ENCODE measurements at places on chromosomes 6 and 20.
A peak's percentile ranks its signal among the peaks of the same experiment; 100 is the strongest.

GRCh38 chr6:26249957-26250697 is 114.9 kb upstream of the BTN3A2 start:
- no peak for DNase-seq

DNA sequence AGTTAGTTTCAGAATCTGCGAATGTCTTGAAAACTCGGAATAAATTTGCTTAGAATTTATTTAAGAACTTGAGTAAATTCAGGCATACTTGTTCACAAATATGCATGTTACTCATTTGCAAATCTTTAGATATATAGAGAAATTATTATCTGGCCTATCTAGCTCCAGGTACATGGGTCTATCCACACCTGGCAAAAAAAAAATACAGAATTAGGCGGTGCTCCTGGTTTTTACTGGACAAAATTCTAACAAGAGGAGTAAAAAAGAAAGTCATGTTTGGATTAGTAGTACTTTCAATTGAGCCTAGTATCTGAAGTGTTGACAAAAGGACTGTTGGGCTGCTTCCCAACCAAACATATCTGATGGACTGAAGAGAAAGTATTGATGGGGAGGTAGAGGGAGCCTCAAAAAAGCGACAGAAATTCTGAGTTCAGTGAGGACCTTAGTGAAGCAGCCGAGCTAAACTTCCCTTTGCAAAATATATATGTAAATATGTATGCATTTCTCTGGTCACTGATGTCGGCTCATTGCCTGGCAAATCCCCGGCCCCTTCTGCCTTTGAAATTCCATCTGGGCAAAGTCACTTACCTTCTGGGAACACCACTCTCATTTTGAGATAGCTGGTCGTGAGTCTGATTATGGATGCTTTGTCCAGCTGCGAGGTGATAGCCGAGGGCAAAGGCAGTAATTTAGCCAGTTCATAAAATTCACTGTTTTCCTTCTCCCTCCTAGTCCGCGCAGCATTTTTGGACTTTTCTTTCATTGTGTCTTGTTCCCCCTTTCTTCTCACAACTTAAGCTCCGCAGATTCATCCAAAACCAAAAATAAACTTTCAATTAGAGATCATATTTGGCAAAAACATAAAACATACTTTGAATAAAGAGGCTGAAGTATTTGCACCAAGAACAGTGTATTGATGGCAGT is 1.8 kb downstream of the SIM1 start:
- no peak for DNase-seq

- DNase-seq, result no peak
Observed at GRCh38 chr20:7348253-7348652, 580.8 kb downstream of the BMP2 start.

DNA sequence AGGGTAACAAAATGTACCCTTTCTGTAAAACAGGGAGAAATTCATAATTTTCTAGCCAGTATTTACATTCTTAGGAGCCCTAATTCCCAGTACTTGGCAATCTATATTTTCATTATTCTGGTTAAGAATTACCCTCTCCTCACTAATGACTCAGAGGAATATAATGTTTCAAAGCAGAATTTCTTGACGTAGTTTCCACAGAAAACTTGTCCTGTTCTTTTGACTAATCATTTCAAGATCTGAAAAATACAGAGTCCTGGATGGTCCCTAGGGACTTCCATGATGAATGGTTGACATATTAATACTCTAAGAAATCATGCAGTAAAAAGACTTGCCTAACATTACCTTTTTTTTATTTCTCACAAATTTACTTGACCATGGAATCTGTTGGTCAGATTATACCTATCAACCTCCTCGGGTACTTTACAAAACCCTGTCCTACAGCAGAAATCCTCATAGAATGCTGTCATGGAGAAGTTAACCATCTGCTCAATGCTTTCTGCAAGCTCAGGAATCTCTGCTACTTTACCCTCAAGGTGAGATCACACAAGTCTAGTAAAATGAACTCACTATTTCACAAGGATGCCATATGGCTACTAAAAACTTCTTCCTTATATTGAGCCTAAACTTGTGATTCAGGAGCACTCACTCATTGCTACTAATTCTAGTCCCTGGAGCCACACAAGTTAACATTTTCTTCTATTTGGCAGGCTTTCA is 202.1 kb upstream of the CNR1 start:
- DNase-seq, result no peak

DNA sequence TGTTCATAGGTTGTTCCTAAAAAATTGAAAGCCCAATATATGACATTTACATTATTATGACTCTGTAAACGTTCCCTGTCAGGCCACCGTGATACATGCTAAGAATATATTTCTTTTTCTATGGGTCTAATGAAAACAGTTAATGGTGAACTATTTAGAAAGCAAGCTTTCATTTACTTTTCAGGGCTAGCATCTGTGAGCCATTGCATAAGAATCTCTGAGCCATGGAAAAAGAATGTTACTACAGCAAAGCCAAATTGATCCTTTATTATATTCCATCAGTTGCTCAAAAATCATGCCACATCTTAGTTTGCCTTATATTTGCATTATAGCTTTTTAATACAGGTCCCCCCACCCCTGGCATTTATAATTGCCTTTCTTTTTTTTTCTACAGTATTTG is 275.5 kb downstream of the ZFAND3 start:
- peak; percentile 6 for DNase-seq

- no peak for DNase-seq
Observed at GRCh38 chr6:146915671-146916127, 288.5 kb upstream of the STXBP5 start.

DNA sequence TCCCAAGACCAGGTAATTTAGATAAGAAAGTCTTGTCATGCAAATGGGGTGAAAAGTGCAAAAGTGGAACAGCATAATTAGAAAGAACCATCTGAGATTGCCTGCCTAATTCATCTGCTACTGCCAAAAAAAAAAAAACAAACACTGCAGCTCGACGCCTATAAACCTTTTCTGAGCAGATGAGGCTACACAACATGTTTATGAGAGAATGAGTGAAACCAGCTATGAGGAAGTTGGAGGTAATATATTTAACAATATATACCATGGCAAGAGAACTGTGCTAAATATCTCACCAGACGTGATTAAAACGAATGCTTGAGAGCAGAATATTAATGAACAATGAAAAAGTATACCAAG is 50.0 kb downstream of the LAMA4 start:
- no peak for DNase-seq

DNA sequence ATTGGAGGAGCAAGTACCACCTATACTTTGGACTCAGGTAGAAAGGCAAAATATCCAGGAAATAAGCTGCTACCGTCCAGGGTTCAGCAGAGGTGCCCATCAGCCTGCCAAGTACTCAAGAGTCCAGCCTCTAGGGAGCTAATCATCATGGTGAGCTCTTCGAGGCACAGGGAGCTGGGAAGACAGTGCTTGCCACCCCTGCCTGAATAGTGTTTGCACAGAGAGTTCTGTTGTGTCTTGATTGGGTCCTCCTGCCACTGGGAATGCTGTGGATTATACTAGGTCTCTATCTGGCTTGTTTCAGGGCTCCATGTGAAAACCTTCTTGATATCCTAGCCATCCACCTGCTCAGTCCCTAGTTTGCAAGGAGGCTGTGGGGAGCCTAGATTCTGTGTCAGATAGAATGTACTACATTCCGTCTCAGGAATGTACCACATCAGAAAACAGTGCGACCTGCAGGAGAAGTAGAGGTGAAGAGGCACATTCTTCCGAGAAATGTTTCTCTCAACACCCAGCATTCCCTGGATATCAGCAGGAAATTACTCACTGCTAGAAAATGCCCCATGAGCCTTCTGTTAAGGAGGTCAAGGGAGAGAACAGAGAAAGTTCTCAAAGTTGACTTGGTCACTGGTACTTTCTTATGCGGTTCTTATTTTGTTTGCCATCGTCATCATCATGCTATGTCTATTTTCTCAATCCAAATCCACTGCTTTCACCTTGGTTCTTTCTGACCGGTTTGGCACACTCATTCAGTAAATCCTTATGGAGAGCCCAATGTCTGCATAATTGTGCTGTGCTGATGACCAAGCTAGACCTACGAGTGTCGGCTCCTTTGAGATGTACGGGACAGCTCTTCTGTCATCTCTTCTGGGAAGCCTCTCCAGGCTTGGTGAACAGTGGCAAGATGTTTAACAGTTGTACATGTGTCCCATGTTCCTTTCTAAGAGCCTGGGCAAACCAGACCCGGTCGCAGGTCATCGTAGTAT is 30.7 kb downstream of the PTPN1 start:
- DNase-seq, result peak; percentile 51

- DNase-seq, result no peak
Observed at GRCh38 chr6:131424016-131424415, 149.0 kb upstream of the ARG1 start.

DNA sequence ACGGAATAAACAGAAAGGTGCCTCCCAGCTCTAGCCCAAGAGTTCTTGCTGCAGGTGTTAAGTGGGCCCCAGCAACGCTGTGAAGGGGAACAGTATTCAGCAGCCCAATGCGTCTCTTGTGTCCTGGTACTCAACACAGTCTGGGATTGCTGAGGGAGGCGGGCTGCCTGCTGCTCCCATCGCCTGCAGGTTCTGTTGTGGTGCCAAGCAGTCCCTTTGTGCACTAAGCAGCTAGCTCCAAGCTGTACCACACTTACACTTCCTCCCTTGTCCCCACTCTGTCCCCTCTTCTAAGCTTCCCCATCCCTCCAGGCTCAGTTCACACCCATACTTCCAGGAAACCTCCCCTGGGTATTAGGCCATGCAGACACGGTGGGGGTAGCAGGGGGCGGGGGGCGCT is 92.7 kb downstream of the AGPAT4 start:
- no peak for DNase-seq

DNA sequence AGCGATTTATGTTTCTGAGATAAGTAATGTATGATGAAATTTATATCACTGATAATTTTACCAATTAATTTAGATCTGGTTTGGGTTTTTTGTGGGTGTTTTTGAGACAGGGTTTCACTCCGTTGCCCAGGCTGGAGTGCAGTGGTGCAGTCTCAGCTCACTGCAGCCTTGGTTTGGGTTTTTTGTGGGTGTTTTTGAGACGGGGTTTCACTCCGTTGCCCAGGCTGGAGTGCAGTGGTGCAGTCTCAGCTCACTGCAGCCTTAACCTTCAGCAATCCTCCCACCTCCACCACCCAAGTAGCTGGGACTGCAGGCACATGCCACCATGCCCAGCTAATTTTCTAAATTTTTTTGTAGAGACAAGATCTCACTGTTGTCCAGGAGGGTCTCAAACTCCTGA is 13.0 kb downstream of the MRS2 start:
- DNase-seq, result no peak

- no peak for DNase-seq
Observed at GRCh38 chr20:8033151-8033841, 13.7 kb upstream of the TMX4 start.

GRCh38 chr6:44043479-44044153 is 83.6 kb downstream of the MRPL14 start:
- DNase-seq, result no peak

GRCh38 chr20:62511915-62512610 is 36.3 kb upstream of the GATA5 start:
- no peak for DNase-seq

DNA sequence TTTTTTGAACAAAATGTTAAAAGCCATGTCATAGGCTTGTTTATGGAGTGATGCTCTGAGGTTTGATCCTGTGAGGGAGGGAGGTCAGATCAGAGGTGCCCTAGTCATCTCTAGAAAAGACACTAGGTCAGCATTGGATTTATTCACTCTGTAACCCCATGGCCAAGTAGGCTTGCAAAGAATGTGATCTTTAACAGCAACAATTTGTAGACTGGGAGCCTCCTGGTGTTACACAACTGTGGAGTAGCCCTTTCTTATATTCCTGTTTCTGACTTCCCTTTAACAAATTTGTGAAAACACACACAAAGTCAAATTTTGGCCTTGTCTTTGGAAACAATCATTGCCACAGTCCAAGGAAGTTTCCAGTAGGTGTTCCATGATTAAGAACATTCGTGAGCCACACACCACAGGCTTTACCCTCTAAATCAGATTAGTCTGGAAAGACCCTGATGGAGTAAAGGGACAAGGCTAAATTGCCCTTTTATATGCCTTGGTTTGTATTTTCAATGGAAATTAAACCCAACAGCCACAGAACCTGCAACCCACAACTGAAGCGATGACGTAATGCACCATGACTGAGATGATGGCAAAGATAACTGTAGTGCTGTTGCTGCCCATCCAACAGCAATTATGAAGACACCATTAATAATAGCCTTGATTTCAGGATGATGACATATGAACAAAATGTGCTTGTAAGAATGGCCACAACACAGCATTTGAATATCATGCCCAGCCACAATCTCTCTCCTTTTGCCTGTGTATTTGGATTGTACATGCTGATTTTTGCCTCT is 22.1 kb downstream of the SCP2D1 start:
- no peak for DNase-seq

All from H54 (cell line).